ENCODE measurements at places on chromosomes 16 and 17.

- DNase-seq: no peak
Measured at GRCh38 chr17:1351971-1352370, 48.1 kb downstream of the YWHAE start.

- no peak for DNase-seq
Measured at GRCh38 chr17:79011451-79012147, 2.0 kb upstream of the CANT1 start.

- no peak for DNase-seq
Measured at GRCh38 chr17:1755252-1755826, 6.5 kb upstream of the SERPINF1 start.

- DNase-seq: no peak
Measured at GRCh38 chr17:18371455-18371854, 6.1 kb upstream of the EVPLL start.

DNA sequence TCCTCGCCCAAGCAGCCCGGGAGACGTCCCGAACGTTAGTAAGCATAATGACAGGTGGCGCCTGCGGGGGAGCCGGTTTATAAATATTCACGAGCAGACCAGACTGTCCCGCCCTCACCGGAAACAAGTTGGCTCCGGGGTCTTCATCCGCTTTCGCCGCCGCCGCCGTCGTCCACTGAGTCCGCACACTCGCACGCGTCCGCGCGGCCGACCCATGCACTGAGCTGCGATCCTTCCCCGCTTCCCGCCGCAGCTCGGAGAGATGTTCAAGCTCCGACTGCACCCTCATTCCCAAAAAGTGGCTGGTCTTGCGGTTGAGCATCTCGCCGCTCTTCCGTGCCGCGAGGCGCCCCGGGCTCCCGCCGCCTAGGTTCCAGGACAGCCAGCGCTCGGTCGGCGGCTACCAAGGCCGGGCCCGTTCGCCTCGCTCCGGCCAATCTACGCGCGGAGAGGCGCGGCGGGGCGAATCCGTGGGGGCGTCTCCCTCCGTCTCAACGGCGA is 385 bp downstream of the CFAP119 start:
- DNase-seq: peak; percentile 67

GRCh38 chr17:31673076-31673475 is 186.0 kb downstream of the COPRS start:
- DNase-seq: no peak

- peak; percentile 92 for DNase-seq
Measured at GRCh38 chr17:43389046-43389947, 9.5 kb upstream of the ARL4D start.

Measured in aorta (tissue), 5 donors.